ENCODE measurements at places on chromosomes 2 and 18.

DNA sequence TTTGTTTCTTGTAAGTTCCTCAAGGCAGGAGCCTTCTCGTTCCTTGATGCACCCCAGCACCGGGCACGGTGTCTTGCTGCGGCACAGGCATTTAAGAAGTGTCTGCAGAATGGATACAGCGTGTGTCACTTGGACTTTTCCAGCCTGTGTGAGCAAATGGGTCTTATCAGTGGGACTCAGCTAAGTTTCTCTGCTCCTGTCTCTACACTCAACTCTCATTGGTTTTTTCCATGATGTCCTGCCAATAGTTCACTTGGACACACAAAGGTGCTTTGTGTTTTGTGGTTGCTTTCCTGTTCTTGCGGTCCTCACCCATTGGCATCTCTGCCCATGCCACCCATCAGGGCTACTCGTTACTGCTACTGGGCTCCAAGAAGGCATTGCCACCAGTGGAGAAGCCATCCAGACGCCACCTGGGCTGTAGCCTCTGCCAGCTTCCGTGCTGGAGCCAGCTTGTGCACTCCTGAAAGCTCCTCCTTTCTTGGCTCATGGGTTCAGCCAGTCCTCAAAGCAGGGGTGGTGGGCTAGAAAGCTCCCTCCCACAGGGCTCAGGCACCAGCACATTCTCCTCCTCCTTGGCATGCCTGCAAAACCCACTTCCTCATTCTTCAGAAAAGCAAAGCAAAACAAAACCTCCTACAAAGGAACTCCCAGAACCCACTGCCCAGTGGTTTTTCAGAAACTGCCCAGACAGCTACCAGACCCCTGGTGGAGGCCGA lies 41.4 kb downstream of the IL1R2 start:
- peak; percentile 53 for DNase-seq

DNA sequence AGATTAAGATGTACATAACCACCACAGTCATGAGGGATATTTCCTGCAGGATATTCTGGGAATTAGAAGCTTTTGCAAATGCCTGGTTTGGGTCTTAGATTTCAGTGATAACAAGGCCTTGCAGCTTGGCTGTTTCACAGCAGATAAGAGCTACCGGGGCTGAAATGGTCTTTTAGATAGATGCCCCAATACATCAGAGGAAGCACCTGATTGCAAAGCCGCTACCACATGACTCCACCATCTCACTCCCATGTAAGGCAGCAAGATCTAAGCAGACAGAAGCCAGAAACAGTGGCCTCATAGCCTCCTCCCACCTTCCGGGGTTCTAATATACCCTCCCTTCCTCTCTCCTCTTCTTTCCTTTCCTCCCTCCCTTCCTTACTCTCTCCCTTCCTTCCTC lies 31.1 kb upstream of the EPG5 start:
- DNase-seq = peak; percentile 14

- no peak for DNase-seq
Observed at GRCh38 chr2:60509066-60509465, 44.4 kb downstream of the BCL11A start.

DNA sequence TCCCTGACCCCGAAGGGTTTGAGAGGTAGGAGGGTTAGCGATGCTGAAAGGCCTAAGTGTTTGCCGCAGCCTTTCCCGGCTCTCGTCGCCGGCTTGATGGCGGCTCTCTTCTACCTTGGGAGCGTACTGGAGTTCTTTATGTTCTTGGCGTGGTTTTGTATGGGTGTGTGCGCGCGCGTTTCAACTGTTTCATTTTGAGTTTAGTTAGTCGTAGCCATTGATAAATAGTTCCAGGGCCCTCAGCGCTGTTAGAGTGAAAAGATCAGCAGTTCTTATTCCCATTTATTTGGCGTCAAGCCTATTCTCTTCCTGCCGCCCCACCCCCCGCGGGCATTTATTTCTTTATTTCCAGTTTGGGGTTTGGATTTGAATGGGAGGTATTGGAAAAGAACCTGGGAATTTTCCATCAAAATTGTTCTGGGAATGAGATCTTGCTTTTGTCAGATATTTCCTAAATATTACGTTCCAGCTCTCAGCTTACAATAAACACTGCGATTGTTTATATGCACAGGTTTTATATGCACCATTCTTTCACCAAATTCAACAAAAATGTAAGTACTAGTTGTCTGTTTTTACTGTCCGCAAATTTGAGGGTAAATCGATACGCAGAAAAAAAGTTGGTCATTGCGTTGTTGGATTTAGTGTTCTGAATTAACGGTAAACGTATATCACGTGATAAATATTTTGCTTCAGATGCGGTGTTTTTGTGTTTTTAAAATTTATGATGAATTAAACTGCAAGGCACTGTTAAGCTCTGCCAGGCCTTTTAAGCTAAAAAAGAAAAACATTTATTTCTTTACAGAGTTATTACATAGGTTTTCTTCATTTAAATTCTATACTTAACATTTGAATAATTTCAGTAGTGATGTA lies 954 bp downstream of the CCNT2 start:
- DNase-seq = peak; percentile 53

DNA sequence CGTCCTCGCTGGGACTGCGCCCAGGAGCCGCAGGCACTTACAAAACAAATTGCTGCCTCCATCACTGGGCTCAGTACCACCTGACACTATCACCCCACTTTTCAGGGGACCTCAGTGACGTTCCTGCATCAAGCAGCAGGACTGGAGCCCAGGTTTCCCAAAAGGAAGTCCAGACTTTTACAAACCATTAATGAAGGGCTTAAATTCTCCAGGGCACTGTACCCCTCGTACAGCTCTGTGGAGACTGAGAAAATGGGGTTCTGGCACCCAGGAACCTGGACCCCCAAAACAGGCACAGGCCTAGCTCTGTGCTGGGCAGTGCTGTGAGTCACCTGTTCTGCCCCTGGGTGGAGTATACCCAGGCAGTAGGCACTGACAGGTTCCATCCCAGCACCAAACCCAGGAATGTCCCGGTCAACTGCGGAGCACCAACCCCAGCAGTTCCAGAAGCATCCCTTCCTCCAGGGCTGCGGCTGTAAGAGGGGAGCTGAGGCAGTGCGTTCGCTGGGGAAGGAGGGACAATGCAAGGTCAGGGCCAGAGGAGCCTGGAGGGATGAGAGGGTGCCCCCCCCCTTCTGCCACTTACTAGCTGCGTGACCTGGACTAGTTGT lies 24.6 kb upstream of the NOTO start:
- no peak for DNase-seq

- no peak for DNase-seq
Observed at GRCh38 chr18:3722649-3723433, 272.9 kb downstream of the TGIF1 start.

- DNase-seq = no peak
Observed at GRCh38 chr2:58039170-58039611, 7.4 kb upstream of the VRK2 start.

DNA sequence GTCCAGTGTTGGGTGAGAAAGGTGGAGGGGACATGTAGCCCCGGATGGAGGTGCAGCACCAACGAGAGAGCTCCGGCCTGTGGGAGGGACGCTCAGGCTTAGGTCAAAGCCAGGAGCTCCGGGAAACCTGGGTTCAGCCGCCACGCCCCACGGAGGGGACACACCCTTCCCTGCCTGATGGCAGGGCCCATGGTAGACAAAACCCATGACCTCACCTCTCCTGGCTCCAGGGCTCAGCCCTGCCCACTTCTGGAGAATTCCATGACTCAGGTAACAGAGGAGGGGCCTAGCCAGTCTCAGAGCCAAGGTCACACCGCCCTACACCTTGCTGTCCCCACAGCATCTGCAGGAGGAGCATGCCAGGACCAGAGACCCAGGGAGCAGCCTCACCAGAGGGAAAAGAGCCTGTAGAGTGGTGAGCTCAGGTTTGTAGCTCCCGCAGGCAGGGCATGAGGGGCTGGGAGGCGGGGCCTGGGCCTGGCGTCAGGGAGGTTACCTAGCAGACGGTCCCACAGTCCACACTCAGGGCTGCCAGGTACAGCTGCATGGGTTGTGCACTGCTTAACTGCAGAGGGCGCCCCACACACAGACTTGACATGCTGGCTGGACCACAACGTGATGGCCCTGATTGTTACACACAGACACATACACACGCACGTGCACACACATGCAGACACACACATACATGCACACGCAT lies 70.8 kb upstream of the SMAD7 start:
- peak; percentile 68 for DNase-seq

DNA sequence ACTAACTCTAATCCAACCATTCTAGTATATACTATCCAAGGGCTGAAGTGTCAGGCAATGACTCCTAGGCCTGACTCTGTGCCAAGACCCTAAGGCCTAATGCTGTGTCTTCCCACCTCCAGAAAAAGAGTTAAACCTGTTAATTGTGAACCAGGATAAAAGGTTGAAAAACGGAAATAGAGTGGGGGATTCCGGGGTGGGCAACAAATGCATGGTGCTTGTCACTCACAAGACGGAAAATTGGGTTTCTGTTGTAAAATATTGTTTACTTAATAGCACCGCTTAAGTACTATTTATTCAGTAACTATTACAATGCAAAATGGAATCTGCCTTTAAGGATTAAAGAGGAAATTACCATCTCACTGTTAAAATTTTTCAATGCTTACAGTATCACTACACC lies 3.2 kb downstream of the STK17B start:
- no peak for DNase-seq

- no peak for DNase-seq
Observed at GRCh38 chr18:71707985-71708500, 836.1 kb downstream of the CBLN2 start.

DNA sequence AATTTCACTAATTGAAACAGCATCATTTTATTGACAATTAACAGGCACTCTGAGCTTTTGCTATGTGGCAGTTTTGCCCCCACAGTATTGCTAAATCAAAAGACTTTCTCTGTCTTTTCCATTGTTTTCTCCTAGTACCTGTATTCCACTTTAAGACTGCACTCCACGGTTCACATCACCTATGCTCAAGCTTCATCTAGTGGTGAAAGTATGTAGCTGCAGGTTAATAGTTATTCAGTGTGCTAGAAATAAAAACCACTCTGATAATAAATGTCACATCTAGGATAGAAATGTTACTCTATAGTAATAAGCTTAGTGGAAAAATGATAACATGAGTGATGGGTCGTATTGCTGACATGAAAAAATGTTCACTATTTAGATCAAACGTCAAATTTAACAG lies 24.6 kb downstream of the ARL6IP6 start:
- DNase-seq = no peak

GRCh38 chr2:160384791-160385190 lies 108.8 kb downstream of the RBMS1 start:
- no peak for DNase-seq

DNA sequence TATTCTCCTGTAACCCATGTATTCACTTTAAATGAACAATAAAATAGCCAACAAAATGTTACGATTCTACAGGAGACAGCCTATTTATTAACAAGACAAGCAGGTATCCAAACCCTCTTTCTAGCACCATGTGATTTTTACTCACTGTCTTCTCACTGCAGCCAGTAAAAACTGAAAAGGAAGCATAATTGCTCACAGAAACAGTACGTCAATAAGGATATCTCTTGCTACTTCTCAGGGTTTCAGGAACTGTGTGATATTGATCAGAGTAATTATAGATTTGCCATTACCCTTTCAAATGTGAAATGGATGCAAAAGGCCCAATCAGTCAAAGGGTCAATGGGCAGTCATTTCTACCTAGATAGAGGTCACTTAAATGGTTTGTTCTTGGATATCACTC lies 1473.8 kb upstream of the DDX18 start:
- no peak for DNase-seq

DNA sequence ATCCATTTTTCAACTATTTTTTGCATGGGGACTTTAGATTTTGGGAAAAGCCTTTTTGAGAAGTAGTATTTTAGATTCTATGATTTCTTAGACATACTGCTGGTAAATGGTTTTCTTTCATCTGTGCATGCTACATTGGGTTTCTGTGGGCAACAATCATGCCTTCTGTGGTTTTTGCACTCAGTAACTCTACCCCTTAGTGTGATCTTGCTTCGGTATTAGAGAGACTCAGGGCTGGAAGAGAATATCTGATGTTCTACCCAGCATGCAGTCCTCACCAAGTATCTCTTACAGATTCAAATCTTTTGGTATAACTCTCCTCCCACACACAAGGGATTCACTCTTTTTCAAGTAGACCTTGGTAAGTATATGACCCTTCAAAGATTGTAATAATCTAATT lies 183.0 kb downstream of the PMAIP1 start:
- no peak for DNase-seq

DNA sequence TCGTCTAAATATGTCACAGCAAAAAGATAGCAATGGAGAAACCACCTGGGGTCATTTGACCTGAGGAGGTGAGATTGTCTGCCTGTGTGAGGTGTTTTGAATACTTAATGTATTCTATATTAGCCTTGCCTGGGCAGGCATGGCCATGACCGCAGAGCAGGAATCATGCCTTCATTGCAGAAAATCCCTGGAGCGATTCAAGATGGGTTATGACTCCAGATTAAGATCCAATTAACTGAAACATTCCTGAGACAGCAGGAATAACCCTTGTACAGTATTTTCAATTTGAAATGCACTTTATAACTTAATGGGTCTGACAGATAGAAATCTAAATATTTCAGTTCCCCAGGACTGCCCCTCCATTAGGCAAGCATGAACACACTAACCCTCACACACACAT lies 227.3 kb upstream of the RAB6C start:
- no peak for DNase-seq

GRCh38 chr2:190877436-190877835 lies 3.2 kb upstream of the GLS start:
- DNase-seq = no peak

DNA sequence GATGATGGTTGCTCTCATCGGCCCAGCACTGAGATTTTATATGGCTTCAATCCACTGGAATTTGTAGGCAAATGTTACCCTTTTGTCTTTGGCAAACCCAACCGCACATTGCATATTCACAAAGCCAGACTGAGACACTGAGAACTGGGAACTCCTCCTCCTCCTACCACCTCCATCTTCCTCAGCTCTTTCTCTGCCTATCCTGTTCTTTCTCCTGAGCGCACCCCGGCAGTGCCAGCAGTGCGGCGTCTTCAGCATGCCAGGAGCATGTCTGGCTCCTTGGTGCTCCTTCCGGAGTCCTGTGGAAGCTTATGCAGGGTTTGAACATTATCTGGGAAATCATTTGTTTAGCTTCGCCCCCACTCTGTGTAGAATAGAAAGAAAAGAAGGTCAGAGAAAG lies 50.8 kb downstream of the TRIB2 start:
- DNase-seq = no peak

- DNase-seq = no peak
Observed at GRCh38 chr2:9560628-9561027, 5.0 kb upstream of the ADAM17 start.

GRCh38 chr2:237227592-237228280 lies 142.0 kb downstream of the COPS8 start:
- DNase-seq = peak; percentile 35

- no peak for DNase-seq
Observed at GRCh38 chr2:180449171-180449915, 442.2 kb upstream of the CWC22 start.

- DNase-seq = no peak
Observed at GRCh38 chr2:177329064-177329463, 63.5 kb upstream of the AGPS start.

DNA sequence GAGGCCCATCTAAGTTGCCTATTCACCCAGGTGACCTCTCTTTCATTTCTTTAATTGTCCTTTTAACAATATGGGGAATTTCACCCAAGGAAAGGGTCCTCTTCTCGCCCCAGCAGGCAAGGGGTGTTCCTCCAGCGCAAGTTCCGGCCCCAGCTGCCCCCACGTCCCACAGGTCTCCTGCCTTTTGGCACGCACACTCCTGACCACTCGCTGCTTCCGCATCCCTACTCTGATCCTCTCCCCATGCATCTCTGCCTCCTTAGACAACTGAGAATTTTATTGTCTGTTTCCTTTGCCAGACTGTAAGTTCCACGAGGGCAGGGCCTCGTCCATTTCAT lies 684 bp upstream of the ARPC2 start:
- DNase-seq = no peak

GRCh38 chr2:147759536-147759935 lies 85.3 kb upstream of the ACVR2A start:
- no peak for DNase-seq

Measured in activated CD4-positive, alpha-beta T cell treated with anti-CD3 and anti-CD28 coated beads, Interleukin-2, amount 50 U/mL, for 48 hours (primary cell).